ENCODE measurements at places on chromosomes 12 and 14. TPM values are rescaled to one million over a fixed set of nuclear protein-coding genes. Genes with fewer than 3 reads are reported as not detected.

DNA sequence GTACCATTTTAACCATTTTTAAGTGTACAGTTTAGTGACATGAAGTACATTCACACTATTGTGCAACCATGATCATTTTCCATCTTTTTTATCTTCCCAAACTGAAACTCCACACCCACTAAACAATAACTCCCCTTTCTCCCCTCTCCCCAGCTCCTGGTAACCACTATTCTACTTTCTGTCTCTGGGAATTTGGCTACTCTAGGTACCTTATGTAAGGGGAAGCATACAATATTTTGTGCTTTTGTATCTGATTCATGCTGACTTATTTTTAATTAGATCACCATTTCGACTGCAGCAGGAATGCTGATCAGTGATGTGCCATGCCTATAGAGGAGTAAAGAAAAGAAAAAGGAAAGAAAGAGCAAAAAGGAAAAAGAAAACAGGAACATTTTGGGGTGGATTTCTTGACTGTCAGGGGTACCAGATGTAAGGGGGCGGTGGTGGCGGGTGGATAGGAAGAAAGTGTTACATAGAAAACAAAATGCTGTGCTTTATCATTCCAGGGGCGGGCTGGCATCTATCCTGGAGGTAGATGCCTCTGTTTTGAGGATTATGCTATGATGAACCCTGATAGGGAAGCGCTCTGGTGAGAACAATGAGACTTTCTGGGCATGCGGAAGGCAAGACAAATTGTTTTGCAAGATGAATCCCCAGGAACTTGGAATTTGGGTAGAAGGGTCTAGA, 45.2 kb upstream of the CTDSP2 start:
- no peak for DNase-seq

DNA sequence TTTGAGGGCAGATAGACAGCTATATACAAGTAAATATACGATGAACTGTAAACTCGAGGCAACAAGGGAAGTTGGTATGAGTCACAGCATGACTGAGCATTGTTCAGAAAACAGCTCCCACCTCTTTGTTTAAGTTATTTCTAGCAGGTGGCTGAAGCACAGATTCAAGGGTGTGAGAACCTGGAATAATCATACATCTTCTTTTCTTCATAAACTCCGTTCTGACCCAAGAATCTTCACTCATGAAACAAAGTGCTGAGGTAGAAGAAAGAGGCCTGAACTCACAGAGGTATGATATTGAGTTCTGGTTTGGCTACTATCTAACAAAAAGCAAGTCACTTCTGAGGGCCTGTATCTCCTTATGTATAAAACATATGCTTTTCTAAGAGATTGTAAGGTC, 364.1 kb upstream of the KITLG start:
- no peak for DNase-seq

Gene LRTM2
- not detected for total RNA-seq

GRCh38 chr12:108712165-108712924, 19.0 kb downstream of the CORO1C start:
- DNase-seq = no peak
